ENCODE measurements at places on chromosomes 3 and 15.

GRCh38 chr3:52471371-52472238 is 16.2 kb downstream of the NISCH start:
- DNase-seq, result no peak

DNA sequence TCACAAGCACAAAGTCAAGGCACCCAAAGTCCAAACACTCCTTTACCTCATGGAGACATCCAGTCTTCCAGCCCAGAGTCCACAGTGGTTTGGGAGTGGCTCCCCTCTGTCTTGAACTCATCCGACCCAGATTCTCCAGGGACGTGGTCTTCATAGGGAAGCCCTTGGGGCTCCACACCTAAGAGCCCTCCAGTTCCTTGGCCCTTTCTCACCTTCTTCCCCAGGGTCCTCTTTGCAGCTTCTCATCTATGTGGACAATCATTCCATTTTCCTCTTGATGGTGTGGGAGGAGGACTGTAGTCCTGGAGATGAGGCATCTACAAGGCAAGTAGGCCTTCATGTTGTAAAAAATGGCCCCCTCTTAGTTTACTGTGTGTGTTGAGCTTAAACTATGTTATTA is 87.3 kb upstream of the RNF7 start:
- no peak for DNase-seq

GRCh38 chr15:35301088-35301487 is 216.0 kb upstream of the NANOGP8 start:
- DNase-seq, result no peak

DNA sequence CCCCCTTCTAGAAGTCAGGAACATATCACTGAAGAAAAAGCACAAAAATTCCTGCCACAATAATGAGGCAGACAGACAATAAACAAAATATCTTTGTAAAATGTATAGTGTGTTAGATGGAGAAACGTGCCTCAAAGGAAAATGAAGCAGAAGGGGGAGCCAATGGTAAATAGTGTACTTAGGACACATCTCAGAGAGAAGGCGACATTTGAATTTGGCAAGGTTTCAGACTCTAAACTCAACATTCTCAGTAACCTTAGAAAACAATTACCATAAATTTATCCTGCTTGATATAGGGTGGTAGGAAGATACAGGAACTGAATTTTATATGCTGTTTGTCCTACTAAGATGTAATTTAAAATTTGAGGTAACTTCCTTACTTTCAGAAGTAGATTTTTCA is 52.6 kb upstream of the PTX3 start:
- no peak for DNase-seq

GRCh38 chr15:25182736-25183445 is 228.1 kb downstream of the SNRPN start:
- no peak for DNase-seq

Data from AG04449 (cell line).